ENCODE measurements at places on chromosomes 16 and 17.

DNA sequence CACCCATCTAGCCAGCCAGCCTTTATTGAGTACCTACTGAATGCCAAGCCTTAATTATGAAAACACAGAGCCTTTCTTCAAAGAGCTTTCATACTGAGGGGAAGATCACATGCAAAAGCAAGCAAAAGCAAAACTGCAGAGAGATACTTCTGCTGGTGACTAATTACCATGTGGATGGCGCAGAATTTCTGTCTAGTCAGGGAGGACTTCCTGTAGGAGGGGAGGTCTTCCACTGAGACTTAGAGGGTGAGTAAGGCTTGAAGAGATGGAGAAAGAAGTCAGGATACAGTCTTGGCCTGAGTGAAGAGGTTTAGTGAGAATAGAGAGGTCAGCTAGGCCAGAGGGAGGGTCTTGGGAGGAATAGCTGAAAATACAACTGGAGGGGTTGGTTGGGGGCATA, 53.9 kb upstream of the CCL2 start:
- no peak for DNase-seq

- no peak for DNase-seq
These were observed 4.1 kb upstream of the SLC13A2 start for GRCh38 chr17:28469376-28469775.

DNA sequence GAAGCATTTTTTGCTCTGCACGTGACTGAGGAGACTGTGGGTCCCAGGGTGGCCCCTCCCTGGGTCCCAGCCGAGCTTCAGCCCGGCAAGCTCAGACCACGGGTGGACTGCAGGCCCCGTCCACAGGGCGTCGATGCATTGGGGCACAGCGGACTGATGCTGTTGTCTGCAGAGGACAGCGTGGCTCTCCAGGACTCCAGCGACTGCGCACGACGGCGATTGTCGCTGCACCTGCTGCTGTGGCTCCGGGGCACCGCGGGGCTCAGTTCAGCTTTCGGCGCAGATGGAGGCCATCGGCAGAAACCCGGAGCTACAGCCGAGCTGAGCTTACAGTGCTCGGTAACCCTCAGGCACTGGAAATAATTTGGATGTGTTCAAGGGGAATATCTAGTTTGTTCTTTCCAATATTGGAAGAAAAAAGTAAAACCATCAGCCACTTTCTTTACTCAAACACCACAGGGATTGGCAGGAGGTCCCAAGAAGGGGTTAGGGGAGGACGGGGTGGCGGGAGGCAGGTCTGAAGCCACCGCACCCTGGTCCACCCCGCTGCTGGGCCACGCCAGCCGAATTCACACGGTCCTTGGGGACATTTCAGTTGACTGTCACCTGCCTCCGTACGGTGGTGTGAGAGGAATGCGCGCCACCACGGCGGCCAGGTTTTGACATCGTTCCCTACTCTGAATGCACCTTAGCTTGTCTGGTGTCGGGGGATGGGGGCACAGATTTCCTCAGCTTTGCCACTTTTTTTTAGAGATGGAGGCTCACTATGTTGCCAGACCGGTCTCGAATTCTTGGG, 88.7 kb upstream of the RPH3AL start:
- DNase-seq: no peak

- no peak for DNase-seq
These were observed 127.0 kb upstream of the CIBAR2 start for GRCh38 chr16:85239239-85239638.

- no peak for DNase-seq
These were observed 30.1 kb downstream of the TIMM22 start for GRCh38 chr17:1027044-1027443.

- no peak for DNase-seq
These were observed 49.2 kb upstream of the MYH2 start for GRCh38 chr17:10598621-10599020.

GRCh38 chr16:89442990-89443726, 47.2 kb downstream of the ANKRD11 start:
- no peak for DNase-seq

GRCh38 chr17:38958756-38959155, 8.4 kb downstream of the FBXO47 start:
- no peak for DNase-seq

GRCh38 chr17:8041249-8041928, 2.5 kb downstream of the ALOX15B start:
- DNase-seq: peak; percentile 66

DNA sequence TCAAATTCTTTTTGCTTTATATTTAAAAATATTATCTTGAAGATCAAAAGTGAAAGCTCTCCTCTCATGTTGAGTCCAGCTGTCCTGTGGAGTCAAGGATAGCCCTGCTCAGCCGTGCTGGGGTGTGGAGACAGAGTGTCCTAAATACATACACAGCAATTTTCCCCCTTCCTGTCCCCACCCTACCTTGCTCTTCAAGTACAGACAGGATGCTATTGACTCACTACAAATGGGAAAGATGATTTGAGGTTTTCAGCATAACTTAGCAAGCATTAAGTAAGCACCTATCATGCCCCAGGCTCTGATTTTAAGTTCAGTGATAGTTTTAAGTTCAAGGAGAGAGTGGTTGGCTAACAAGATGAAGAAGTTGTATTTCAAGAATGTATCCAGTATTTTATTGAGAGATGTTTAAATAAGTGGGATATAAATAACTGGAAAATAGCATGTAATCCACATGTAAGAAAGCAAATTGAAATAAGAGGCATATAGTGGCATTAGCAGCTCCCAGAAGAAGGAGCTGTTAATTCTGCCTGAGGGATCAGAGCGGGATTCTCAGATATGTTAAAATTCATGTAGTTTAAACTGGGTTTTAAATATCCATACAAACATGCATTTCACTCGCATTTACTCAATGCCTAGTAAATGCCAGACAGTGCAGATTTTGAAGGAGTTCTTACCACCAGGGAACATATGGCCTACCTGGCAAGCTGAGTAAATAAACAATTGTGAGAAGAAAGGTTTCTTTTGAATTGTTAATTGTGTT, 183.5 kb upstream of the ANKFN1 start:
- DNase-seq: no peak

- no peak for DNase-seq
These were observed 168.3 kb downstream of the SEC14L1 start for GRCh38 chr17:77308861-77309726.

GRCh38 chr16:56343661-56344517, 81.5 kb downstream of the AMFR start:
- DNase-seq: no peak

DNA sequence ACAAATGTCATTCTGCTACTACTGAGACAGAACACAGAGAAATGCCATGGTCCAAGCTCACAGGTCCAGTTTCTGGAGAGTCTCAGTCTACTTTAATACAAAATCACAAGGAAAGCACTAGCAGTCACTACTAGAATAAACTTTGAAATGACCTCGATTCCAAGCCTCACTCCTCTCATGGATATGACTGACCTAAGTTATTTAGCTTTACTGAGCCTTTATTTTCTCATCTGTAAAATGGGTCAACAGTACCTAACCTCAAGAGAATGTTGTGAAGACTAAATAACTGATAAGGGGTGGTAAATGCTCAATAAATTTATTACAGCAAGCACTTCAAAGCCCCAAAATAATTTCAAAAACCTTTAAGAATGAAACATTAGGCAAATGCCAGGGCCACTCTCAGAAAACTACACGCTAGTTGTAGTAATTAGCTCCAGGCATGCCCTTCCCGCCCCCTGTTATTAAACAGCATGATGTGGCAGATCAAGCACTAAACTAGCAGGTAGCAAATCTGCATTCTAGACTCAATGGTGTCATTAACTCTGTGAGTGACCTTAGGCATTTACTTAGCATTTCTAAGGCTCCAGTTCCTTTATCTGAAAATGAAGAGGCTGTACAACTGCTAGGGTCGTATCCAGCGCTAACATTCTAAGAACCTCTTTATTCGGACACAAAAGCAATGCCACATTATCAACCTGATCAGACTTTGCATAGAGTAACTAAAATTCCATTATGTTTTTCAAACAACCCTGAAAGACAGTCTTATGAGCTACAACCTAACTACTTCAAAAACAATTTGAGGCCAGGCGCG, 8.4 kb downstream of the GSPT1 start:
- no peak for DNase-seq

- DNase-seq: no peak
These were observed 15.3 kb downstream of the KLHL36 start for GRCh38 chr16:84663433-84664101.

- no peak for DNase-seq
These were observed 4.8 kb downstream of the RNF40 start for GRCh38 chr16:30766933-30767284.

DNA sequence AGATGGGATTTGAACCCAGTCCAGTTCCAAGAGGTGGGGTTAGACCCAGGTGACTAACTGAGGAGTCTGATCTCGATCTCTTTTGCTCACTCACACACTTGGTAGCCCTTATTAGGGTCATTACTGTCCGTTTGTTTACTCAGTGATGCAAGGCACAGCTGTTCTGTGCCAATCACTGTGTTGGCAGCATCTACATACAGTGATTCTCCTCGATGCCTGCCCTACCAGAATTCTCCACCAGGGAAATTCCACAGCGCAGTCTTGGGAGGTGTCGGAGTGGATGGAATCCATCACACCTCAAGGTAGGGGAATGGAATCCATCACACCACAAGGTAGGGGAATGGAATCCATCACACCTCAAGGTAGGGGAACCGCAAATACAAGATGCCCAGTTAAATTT, 279.6 kb downstream of the MAF start:
- no peak for DNase-seq

DNA sequence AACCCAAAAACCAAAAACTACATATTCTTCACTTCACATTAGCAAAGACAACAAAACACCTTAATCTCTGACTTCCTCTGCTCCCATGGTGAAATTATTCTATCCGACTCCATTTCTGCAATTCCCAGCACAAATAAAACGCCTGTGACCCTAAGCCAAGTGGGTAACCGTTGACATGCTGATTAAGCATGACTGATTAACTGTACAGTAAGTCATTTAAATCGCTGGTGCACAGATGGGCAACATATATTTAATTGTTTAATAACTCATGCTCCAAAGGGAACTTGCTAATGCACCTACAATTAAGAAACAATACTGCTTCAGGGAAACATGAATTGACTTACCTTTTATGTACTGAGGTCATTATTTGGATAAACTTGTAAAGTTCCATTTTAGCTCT, 436.7 kb downstream of the KIF2B start:
- no peak for DNase-seq

DNA sequence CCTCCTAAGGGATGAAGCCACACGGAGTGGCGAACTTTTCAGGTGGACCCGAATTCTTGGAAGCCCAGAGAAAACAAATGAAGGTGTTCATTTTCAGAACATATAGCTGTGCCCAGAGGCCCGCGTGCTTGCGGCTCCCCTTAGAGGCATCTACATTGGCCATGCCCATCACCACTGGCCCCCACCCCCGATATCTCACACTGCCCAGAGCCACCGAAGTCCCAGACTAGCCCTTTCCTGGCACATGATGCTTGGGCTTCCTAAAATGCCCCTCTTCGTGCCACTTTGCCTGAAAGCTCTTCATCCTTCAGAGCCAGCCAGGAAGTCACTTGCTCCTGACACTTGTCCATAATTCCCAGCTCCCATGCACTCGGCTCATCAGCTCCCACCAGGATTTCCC, 2.1 kb upstream of the HEXIM1 start:
- no peak for DNase-seq

Data from tibial artery (tissue), 4 donors.